ENCODE measurements at places on chromosomes 11 and 22.

GRCh38 chr11:86608251-86608799 lies 64.1 kb downstream of the ME3 start:
- DNase-seq = peak; percentile 88

DNA sequence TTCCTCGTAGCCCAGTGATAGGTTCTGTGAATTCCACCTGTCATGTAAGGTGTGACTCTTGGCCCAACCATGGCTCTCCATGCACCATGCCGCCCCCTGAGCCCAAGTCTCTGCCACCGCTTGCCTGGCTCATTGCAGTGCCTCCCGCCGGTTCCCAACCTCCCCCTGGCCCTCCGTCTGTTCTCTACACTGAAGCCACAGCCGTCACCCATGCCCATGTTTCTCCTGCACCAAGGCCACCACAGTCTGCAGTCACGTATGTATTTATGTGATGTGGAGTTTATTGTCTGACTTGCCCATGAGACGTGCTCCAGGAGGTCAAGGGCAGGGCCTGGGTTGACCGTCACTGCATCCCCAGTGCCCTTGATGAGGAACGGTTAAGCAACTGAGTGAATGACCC lies 35.9 kb downstream of the PKNOX2 start:
- DNase-seq = no peak

DNA sequence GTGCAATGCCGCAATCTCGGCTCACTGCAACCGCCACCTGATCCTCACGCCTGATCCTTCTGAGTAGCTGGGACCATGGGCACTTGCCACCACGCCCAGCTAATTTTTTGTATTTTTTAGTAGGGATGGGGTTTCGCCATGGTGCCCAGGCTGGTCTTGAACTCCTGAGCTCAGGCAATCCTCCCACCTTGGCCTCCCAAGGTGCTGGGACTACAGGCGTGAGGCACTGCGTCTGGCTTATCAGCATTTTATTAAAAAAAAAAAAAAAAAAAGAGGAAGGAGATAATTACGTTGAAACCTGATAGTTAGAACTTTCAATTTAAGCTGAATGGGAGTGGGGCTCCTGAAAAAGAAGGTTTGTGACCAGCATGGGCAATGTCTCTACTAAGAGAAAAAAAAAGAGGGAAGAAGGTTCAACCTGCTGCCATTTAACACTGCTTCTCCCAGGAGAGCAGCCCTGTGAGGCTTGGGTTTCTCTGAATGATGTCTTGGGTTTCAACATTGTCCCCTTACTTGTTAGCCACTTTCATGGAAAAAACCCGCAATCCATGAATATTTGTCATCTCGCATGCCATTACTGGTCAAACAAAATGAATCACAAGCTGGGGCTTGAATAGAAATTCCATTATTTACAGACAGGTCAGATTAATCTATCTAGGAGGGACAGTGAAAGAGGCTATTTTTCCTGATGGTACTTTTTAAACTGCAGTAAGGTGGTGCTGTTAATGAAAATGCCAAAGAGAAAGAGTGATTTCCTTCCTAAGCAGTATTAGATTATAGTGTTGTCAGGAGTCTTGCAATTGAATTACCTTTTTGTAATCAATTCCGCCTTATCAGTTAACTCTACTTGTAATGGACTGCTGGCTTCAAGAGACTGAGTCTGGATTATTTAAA lies 72.5 kb downstream of the PACS1 start:
- no peak for DNase-seq

GRCh38 chr11:66443602-66444001 lies 5.0 kb upstream of the MRPL11 start:
- peak; percentile 93 for DNase-seq

DNA sequence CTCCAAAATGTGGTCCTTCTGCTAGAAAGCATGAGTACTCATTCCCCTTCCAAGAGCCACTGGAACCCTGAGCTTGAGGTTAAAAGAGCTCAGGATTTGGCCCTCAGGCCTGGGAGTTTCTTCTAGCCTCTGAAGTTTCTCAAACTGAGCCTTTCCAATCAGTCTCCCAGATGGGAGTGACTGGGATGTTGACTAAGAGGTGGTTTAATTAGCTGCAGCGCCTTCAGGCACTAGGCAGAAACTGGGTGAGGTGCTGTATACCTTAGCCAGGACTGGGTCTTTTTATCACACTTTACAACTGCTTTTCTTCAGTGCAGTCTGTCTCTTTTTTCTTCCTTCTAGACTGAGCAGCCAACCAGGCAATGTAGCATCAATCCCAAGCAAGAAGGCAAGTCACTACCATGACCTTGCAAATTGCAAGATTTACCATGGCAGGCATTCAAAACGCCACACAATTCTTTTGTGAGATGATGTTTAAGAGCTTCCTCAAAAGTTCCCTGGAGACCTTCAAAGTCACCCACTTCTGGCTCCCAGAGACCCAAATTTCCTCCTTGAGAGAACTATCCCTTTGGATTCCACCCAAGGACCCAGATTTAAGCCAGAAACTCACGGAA lies 93.0 kb downstream of the SLC1A2 start:
- DNase-seq = no peak

GRCh38 chr11:103988595-103988969 lies 47.9 kb upstream of the DDI1 start:
- DNase-seq = peak; percentile 33

GRCh38 chr11:68012843-68013610 lies 2.9 kb downstream of the ALDH3B1 start:
- DNase-seq = peak; percentile 97

- DNase-seq = no peak
Observed at GRCh38 chr11:816433-816779, 2.3 kb upstream of the PNPLA2 start.

DNA sequence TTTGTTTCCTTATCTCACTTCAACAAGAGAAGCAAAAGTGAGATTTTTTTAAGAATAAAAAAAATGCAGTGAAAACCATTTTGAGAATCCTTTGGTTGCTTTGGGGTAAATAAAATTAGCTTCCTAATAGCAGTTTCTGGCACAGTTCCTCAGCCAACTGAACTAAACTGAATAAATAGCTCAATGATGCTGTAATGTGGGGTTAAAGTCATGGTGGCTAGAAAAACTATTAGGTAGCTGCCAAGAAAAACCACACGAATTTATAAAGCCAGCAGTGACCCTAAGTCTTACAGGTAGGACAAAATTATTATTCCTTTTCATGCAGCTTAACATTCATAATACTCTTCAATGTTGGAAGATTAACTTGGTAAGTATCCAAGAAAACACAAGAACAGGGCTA lies 142.4 kb downstream of the APIP start:
- peak; percentile 56 for DNase-seq

DNA sequence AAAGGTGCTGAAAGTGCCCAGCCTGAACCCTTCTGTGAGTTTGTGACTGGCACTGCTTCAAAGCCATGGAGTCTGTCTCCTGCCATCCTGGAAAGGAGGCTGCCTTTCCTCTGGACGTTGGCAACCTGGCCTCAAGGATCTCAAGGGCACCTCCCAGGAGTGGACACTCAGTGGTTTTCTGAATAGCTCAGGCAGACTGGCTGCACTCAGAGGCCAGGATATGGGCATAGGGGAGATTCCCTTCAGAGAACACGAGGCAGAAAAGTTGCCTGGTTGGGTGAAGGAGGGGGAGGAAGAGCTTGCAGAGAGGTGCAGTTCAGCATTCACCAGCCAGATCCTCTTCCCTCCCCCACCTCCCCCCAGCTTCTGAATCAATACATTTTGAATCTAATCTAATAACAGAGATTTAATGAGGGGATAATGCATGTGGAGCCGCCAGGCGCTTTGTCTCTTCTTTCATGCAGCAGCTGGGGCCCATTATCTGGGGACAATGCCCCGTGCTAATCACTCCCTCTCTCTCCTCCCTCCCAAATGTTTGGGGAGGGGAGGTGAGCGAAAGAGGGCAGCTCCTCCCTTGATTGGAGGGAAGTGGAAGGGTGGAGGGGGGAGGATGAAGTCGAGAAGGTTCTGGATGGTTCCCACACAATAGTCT lies 17.7 kb downstream of the HTR3A start:
- no peak for DNase-seq

- DNase-seq = no peak
Observed at GRCh38 chr22:36872084-36872483, 11.3 kb downstream of the NCF4 start.

DNA sequence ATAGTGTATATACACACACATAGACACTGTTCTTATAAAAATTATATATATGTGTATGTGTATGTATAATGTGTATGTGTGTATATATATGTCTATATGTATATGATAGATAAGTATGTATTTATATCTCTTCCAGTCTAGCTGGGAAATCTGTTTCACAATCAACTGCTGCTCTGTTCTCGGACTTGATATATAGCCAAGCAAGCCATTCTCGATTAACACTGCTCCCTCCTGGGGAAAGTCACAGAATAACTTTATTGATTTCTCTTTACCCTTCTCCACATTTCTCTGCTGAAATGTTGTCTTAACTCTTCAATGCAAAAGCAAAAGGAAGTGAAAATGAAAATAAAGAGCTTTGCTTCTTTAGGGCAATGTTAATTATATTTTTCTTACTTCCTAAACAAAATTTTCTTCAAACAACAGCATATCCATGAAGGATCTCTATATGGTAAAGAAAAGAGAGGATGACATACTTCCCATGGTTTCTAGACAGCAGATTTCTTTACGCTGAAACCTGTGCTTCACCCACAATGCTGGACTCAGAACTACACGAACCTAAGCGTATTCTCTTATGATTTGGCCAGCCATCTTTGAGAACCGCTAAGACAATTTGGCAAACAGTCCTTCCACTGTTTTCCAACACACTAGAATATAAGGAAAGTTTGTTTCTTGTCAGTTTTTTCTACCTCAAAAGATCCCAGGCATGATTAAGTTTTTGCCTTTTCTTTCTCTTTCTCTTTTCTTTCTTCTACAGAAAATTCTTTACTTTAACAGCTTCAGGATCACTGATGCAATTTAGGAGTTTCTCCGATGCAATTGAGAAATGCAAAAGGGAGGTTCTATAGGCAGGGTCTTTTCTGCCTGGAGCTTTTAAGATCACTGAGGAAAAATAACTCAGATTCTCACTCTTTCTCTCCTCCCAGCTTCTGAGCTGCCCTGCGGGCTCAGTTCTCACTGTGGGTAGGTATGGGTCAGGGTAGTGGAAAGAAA lies 1.9 kb downstream of the BLID start:
- peak; percentile 53 for DNase-seq

DNA sequence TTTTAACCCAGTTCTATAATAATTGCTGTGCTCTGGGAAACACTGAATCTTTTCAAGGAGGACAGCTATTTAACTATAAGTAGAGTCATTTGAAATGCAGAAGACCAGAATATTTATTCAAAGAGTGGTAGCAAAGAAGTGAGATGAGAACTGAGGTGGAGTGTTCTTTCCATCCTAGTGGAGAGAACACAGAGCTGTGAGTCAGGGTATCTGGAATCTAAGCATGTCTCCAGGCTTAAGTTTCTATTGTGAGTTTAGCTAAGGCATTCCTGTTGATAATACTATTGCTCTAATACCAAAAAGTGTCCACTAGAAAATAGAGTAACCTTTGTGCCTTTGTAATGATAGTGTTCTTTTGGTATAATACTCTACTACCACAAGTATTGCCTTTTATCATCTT lies 32.4 kb downstream of the JAM3 start:
- DNase-seq = peak; percentile 52

DNA sequence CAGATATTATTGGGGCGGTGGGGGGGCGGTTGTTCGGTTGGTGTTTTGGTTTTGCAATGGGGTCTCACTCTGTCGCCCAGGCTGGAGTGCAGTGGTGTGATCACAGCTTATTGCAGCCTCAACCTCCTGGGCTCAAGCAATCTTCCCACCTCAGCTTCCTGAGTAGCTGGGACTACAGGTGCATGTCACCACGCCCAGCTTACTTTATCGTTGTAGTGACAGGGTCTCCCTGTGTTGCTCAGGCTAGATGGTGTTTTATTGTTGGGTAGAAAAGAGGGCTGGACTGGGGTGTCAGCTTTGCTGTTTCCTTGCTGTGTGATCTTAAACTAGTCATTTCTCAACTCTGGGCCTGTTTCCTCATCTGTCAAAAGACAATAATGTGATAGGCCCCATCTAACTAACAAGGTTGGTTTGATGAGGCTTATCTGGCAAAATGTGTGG lies 17.5 kb upstream of the MYH9 start:
- DNase-seq = no peak

- peak; percentile 67 for DNase-seq
Observed at GRCh38 chr22:45717789-45718188, 46.2 kb downstream of the ATXN10 start.

- peak; percentile 21 for DNase-seq
Observed at GRCh38 chr11:87215236-87215635, 177.5 kb downstream of the TMEM135 start.

GRCh38 chr22:36765131-36765942 lies 10.6 kb downstream of the IFT27 start:
- no peak for DNase-seq

DNA sequence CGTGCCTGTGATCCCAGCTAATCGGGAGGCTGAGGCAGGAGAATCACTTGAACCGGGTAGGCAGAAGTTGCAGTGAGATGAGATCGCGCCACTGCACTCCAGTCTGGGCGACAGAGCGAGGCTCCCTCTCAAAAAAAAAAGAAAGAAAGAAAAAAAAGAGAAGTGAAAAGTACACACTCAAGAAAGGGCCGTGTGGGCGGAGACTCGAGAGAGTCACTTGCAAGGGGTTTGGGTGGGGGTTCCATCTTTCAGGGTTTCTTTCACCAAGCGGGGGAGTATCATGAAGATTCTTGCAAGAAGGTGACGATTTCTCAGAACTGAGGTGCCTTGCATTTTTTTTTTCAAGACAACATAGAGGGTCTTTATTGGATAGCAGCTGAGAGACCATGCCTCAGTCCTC lies 4.0 kb upstream of the IFITM5 start:
- DNase-seq = no peak

DNA sequence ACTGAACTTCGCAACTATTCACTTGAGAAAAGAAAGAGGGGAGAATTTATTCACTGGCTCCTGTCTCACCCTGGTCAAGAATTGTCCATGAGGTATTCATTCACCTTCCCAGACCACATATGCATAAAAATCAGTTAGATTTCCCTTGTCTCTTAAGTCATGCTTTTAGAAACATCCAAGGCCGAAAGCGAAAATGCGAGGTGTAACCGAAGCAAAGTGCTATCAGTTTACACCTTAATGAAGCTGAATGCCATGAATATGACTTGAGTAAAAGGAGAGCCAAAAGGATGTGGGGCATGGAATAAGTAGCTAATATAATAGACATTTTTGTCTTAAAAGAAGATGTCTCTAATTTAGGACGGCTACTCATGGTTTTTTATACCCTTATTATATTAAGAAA lies 965.6 kb upstream of the CHORDC1 start:
- DNase-seq = no peak

DNA sequence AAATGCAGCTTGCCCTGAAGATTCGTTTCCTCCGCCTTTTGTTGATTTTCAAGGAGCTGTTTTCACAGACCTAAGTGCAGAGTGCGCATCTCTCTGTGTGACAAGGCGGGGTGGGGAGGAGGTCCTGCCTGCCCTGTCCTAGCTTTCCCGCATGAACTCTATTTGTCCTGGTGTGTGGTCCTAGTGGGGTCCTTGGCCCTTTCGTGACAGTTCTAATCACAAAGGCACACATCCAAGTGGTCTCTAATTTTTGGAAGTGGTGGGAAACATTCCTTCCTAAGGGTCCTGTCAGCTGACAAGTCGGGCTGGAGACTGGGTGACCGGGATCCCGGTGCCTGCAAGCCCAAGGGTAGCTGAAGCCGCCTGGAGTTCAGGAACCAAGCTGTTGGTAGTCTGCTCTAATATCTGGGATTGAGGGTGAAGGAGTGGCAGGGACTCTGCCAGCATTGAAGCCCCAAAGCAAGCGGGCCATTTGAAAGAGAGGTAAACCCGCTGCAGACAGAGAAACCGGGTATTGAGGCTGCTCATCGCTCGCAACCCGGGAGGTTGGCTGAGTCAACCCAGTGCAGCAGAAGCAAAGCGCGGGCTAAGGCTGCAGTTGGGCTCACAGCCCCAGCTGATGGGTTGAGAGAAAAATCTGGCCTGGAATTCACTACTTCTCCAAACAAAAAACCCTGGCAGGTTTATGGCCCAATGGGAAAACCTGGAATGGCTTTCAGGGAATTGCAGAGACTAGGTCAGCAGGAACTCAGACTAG lies 28.1 kb upstream of the FBXO3 start:
- DNase-seq = peak; percentile 86
